Activated naive CD4-positive, alpha-beta T cell treated with anti-CD3 and anti-CD28 coated beads for 36 hours (primary cell): ENCODE measurements at places on chromosomes 11 and 22. TPM values are rescaled to one million over a fixed set of nuclear protein-coding genes. Genes with fewer than 3 reads are reported as not detected.
A peak's percentile ranks its signal among the peaks of the same experiment; 100 is the strongest.

GRCh38 chr22:40919446-40919845 is 31.7 kb upstream of the RBX1 start:
- no peak overlapping the region for H3K27ac ChIP-seq
- H3K4me3 ChIP-seq: no peak overlapping the region
- no peak for DNase-seq
- peaks cover 6% of the 10 kb centered on the region for H3K36me3 ChIP-seq
- H3K4me1 ChIP-seq: peaks cover 4% of the 10 kb centered on the region

DNA sequence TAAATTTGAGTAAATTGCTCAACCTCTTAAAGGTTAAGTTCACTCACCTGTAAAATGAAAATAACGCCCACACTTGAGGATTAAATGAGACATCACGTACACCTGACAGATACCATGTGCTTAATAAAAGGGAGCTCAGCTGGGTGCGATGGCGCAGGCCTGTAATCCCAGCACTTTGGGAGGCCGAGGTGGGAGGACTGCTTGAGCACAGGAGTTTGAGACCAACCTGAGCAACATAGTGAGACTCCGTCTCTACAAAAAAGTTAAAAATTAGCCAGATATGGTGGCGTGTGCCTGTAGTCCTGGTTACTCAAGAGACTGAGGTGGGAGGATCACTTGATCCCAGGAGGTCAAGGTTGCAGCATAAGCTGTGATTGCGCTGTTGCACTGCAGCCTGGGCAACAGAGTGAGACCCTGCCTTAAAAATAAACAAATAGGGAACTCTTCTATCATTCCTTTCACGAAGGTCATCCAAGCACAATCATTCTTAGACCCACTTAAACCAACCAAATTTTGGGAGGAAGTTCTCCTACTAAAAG is 134.1 kb downstream of the BBOX1 start:
- H3K4me1 ChIP-seq: no peaks in the 10 kb centered on the region
- no peak overlapping the region for H3K27ac ChIP-seq
- DNase-seq: no peak
- H3K27me3 ChIP-seq: peaks cover 22% of the 10 kb centered on the region

GRCh38 chr11:65403607-65404121 is 17.2 kb downstream of the FRMD8 start:
- H3K27ac ChIP-seq: no peak overlapping the region
- no peak overlapping the region for H3K4me3 ChIP-seq
- no peaks in the 10 kb centered on the region for H3K27me3 ChIP-seq
- peaks cover 4% of the 10 kb centered on the region for H3K4me1 ChIP-seq

DNA sequence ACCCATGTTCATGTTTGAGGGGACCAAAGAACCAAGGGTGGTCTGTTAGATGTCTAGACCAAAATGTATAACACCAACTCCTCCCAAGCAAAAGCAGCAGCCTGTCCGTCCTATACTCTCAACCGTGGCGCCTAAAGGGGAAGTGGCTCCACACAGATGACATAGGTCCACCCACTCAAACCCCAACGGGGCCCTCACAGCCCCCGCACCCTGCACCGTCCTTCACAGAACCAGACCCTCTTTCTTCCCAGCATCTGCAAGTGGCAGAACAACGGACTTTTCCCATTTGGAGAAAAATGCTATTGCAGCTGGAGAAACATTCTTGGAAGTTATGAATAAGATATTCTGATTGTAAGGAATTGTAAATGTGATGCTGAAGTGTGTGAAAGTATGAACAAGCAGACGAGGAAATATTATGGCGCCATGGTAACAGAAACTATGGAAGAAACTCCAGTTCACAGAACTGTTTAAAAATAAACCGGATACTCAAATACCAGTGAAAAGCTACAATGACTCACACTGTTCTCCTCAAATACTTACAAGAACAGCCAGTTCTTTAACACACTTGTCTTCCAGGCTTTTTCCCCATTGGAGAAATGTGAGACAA is 76.5 kb upstream of the ARFGAP3 start:
- no peak for DNase-seq
- H3K4me3 ChIP-seq: no peak overlapping the region
- H3K27ac ChIP-seq: peak overlapping the region; percentile 28
- no peaks in the 10 kb centered on the region for H3K27me3 ChIP-seq
- H3K4me1 ChIP-seq: peaks cover 68% of the 10 kb centered on the region

DNA sequence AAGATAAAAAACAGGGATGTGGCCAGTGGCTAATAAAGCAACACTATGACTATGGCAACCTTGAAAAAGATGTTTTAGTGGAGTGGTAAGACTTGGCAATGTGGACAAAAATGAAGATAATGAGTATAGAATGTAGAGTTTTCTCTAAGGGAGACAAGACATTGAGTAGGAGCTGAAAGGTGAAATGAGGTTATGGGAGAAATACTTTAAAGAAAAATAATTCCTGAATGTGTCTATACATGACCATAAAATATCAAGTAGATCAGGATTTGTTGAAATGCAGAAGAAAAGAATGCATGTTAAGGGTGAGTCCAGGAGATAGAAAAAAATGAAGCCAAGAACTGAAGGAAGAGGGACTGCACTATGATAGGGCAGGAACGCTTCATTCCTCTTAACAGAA is 101.6 kb upstream of the CARD18 start:
- DNase-seq: no peak
- H3K4me3 ChIP-seq: no peak overlapping the region
- no peaks in the 10 kb centered on the region for H3K4me1 ChIP-seq
- H3K27me3 ChIP-seq: peaks cover 2% of the 10 kb centered on the region
- H3K36me3 ChIP-seq: no peaks in the 10 kb centered on the region

DNA sequence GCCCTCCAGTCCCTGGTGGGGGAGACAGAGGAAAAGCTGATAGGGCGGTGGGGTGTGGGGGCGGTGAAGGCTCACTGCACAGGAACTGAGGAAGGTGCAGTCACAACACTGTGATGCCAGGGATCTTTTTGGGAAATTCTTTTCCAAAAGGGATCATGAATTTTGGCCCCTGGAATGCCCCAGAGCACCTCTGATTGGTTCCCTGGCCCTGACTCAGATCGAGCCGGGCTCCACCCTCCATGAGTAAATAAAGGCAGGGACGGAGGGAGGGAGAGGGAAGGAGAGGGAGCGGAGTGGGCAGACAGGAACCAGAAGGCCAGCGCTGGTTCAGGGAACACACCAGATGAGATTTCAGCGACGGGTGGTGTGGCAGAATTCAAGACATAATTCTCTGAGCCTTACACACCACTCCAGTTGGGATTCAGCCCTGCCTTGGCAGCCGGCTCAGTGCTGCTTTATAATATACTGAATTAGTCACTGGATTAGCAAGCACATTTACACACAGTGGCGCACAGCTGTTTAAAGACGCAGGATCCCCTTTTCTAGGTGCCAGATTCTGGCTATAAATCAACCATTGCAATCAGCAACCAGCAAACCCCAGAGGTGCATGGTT is 80.3 kb downstream of the ETS1 start:
- peak overlapping the region; percentile 97 for H3K27ac ChIP-seq
- peaks cover 88% of the 10 kb centered on the region for H3K4me1 ChIP-seq
- peak overlapping the region; percentile 77 for H3K4me3 ChIP-seq
- no peaks in the 10 kb centered on the region for H3K27me3 ChIP-seq
- DNase-seq: peak; percentile 82

- H3K27ac ChIP-seq: no peak overlapping the region
- H3K4me1 ChIP-seq: no peaks in the 10 kb centered on the region
- no peaks in the 10 kb centered on the region for H3K36me3 ChIP-seq
- H3K27me3 ChIP-seq: no peaks in the 10 kb centered on the region
- no peak overlapping the region for H3K4me3 ChIP-seq
Measured at GRCh38 chr11:97973352-97973857, 1047.3 kb upstream of the CNTN5 start.

- no peak overlapping the region for H3K27ac ChIP-seq
- H3K36me3 ChIP-seq: peaks cover 1% of the 10 kb centered on the region
- H3K4me1 ChIP-seq: peaks cover 2% of the 10 kb centered on the region
Measured at GRCh38 chr11:405954-406795, 8.6 kb downstream of the SIGIRR start.

- H3K27ac ChIP-seq: no peak overlapping the region
- no peak overlapping the region for H3K4me3 ChIP-seq
- H3K27me3 ChIP-seq: peaks cover 20% of the 10 kb centered on the region
- H3K36me3 ChIP-seq: no peaks in the 10 kb centered on the region
Measured at GRCh38 chr11:120021391-120021953, 116.4 kb downstream of the TRIM29 start.

The TRPC6 gene
- not detected for total RNA-seq

The CBL gene
- total RNA-seq: 25.3 TPM

The BCO2 gene
- total RNA-seq: 0.45 TPM

The TYR gene
- not detected for total RNA-seq

The DCHS1 gene
- 0.79 TPM for total RNA-seq
